Amygdala (tissue), 56 donors: ENCODE measurements at places on chromosomes 5 and 9.

- DNase-seq: no peak
These were observed 1.5 kb upstream of the TTC39B start for GRCh38 chr9:15308511-15308910.

DNA sequence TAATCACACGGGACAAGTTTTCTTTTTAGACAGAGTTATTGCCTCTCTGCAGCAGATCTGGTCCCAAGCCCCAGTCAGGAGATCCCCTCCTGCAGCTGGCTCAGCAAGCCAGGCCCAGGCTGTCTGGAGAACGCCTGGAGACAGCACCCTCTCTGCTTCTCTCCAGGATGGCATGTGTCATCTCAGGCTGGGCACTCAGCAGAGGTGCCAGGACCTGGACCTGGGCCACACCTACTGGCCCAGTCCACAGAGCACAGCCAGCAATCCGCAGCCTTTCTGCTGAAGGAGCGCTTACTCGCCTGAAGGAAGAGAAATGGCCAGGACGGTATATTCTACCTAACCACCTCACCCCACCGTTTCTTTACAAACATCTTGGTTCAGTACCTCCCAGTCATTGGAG lies 4.7 kb upstream of the TBC1D9B start:
- DNase-seq: no peak

DNA sequence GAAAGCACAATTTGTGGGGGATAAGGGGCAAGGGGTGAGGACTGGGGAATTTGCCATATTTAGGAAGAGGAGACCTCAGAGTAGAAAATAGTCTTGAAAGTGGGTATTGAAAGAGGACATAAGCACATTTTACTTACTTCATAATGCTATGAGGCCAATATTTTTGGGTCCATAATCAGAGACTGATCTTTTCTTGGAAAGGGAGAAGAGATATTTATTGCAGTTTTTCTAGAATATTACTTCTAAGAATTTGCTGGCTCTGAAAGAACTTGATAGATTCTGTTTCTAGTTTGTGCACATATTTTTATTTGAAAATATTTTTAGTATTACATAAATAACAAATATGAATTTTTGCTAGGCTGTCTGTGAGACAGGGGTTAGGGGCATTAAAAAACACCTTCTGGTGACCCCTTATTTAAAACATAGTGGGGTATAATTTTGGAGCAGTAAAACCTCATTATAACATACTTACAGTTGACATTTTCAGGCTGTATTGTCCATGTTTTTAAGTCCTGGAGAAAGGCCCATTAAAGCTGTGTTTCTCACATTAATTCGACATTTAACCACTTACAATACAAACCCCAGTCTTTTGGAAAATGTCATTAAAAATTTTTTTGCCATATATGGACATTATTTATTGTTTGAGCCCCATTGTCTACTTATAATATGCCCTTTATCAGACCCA lies 118.9 kb upstream of the NFIB start:
- DNase-seq: no peak

DNA sequence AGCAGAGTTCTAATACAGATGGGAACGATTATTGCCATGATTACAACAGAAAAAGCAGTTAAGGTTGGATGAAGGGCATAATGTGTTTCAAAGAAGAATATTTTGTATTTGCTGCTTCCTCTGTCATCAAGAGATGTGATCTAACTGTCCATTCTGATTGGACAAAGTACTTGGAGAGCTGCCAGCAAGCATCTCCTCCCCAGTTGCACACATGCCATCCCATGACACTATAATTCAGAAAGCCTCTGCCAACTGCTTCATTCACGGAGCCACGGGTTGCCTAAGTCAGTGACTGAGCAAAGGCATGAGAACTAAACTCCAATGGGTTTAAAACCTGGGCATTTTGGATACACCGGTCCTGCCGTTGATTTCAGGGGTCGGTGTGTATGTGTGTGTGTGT lies 253.8 kb downstream of the CRB2 start:
- DNase-seq: peak; percentile 4

- DNase-seq: no peak
These were observed 430.3 kb downstream of the ARHGEF28 start for GRCh38 chr5:74056107-74056788.

GRCh38 chr9:85108229-85108628 lies 438.7 kb downstream of the NTRK2 start:
- DNase-seq: no peak

DNA sequence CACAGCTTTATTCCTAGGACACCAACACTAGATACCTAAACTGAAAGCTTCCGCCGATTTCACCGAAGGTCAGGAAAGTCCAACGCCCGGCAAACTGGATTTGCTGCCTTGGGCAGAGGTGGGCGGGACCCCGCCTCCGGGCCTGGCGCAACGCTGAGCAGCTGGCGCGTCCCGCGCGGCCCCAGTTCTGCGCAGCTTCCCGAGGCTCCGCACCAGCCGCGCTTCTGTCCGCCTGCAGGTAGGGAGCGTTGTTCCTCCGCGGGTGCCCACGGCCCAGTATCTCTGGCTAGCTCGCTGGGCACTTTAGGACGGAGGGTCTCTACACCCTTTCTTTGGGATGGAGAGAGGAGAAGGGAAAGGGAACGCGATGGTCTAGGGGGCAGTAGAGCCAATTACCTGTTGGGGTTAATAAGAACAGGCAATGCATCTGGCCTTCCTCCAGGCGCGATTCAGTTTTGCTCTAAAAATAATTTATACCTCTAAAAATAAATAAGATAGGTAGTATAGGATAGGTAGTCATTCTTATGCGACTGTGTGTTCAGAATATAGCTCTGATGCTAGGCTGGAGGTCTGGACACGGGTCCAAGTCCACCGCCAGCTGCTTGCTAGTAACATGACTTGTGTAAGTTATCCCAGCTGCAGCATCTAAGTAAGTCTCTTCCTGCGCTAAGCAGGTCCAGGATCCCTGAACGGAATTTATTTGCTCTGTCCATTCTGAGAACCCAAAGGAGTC lies at the start of gene CD274:
TSS of gene CD274 (plus strand) at position 184 of the 733 bp plus-strand sequence. CDS start 5,572 bp downstream, outside the sequence.
- peak; percentile 59 for DNase-seq

DNA sequence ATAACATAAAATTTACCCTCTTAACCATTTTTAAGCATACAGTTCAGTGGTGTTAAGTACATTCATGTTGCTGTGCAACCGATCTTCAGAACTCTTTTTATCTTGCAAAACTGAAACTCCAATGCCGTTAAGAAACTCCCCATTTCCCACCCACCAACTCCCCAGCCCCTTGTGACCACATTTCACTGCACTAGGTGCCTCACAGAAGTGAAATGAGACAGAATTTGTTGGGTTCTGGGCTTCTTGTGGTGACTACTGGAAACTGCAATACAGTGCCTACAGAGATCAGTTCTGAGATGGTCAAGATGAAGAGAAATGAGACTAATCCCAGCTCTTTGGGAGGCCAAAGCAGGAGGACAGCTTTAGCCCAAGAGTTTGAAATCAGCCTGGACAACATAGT lies 202.1 kb upstream of the SLC30A5 start:
- no peak for DNase-seq

GRCh38 chr9:111094433-111094924 lies 56.2 kb upstream of the LPAR1 start:
- DNase-seq: no peak

DNA sequence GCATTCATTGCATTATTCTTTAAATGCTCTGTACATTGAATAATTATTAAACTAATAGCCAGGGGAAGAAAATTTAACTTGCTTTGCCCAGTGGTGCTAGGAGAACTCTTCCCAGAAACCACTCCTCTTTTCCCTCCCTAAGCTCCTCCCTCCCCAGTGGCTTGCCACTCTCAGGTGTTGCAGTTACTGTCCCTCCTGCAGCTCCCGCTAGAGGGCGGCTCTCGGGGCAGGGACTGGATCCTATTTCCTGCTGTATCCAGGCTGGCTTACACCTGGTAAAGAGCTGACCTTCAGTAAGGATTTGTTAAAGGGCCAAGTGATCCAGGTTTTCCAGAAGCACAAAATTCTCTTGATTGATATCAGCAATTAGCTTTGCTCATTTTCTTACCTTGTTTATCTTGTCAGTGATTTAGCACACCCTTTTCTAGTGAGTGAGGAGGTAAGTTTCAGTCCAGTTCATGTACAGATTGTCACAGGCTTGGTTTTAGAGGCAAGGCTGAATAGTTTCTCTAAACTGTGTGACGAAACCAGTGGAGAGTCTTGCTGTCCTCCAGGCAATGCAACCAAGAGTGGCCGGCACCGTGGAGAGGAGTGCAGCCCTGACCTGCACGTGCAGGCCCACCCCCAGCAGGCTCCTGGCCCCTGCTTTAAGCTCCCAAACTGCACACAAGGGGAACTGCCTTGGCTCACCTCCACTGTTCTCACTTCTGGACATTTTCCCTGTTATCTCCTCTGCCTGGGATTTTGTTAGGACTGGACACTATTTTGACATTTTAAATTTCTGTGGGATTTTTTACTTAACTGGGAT lies 423.8 kb downstream of the SPOCK1 start:
- no peak for DNase-seq

DNA sequence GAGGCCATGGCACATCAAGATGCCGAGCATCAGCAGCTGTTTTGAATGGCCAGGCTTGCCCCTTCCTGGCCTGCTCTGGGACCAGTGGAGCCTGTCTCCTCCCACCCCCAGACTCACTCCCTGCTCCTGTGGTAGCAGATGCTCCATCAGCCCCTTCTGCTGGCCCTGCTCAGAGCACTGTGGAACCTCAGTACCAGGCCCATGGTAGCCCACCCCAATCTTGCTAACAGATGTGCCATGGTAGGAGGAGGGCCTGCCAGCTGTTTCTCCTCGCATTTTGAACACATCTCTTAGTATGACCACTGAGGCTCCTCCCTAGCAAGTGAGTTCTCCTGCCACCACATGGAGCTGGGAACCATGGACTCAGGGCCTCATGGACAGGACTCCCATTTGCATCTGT lies 29.5 kb downstream of the COL27A1 start:
- no peak for DNase-seq

- no peak for DNase-seq
These were observed 62.8 kb downstream of the PFDN1 start for GRCh38 chr5:140239939-140240700.
